ENCODE measurements at places on chromosomes 3 and 15.

- DNase-seq, result no peak
These were observed 1338.8 kb downstream of the NSUN3 start for GRCh38 chr3:95401693-95402092.

- no peak for DNase-seq
These were observed 35.4 kb downstream of the FXR1 start for GRCh38 chr3:180947761-180948390.

- no peak for DNase-seq
These were observed 58.8 kb downstream of the CEMIP start for GRCh38 chr15:80838012-80838411.

- no peak for DNase-seq
These were observed 33.8 kb downstream of the AMOTL2 start for GRCh38 chr3:134340362-134340981.

DNA sequence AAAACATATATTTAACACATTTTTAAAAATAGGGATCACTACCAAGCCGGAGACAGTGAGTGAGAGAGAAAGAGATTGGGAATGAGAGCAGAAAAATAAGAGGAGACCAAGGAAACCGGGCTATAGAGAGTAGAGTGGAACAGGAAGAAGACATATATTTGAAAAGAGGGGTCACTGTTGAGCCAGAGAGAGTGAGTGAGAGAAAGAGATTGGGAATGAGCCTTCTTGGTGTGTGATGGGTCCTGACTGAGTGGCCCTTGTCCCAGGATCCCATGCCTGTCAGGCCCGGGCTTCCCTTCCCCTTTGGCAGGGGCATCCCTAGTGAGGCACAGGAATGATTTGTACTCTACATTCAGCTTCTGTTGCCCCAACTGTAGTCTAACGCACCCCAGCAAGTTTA is 646.6 kb downstream of the NTRK3 start:
- no peak for DNase-seq

DNA sequence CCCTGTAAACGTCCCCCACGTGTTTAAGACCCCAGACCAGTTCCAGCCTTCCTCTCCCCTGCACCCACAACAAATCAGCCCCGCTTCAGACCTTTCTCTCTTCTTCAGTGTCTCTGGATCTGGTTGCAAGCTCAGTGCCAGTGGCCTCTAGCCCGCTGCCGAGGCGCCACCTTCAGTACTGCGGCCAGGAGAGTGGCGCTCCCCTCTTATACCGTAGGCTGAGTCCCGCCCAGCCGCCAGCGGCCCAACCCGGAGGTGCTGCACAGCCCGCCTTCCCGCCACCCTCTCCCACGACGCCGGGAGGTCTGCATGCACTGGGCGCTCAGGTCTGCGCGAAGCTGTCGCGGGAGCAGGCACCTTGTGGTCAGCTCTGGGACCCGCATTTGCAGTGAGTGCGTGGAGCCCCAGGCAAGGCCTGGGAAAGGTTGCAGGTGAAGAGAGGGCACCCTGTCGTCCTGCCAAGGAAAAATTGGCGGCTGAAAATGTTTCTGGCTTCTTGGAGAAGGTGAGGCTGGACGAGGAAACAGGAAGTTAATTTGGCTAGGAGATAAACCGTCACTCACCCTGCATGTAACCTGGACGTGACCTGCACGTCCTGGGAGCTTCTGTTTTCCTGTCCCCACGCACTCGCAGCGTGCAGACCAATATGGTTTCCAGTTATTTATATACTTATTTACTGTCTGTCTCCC is at the start of gene C2CD4B:
C2CD4B (minus strand) TSS at position 182 of the 689 bp plus-strand sequence. CDS start 301 bp downstream, outside the sequence.
- DNase-seq, result peak; percentile 9

GRCh38 chr3:56677286-56677685 is 5.8 kb downstream of the TASOR start:
- DNase-seq, result no peak

DNA sequence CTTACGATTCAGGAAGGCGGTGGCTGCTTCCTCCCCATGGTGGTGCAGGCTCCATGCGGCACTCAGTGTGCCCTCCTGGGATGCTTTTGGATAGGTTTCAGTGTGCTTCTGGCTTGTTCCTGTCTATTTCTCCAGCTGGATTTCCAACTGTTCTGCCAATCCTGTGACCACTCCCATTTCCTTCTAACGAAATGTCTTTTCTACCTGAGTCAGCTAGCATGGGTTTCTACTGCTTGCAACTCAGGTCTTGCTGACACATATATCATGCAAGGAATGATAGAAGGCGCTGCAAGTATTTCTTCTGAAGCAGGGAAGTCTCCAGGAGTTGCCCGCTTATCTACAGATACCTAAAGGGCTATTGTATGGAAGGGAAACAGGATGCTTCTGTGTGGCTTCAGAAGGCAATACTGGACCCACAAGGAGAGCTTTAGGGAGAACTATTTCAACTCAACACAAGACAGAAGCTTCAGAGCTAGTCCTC is 244.4 kb downstream of the OPA1 start:
- no peak for DNase-seq

- no peak for DNase-seq
These were observed 40.2 kb downstream of the MEF2A start for GRCh38 chr15:99605990-99606389.

GRCh38 chr3:121975702-121976302 is 46.2 kb downstream of the ILDR1 start:
- no peak for DNase-seq

DNA sequence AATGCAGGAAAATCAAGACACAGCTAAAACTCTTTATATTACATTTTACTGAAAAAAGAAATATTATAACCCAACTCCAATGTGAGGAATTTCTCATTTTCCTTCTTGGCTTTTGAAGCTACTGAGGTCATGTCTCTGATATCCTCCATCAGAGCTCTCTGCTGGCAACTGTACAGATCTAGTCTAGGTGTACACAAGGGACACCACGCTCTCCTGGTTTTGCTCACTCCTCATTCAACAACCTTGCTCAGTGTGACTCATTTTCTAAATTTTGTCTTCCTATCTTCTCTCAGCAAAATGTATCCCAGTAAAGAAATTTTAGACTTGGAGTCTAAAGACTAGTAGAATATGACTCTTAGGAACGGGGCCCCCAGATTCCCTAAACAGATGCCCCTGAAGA is 144.3 kb downstream of the KCNMB2 start:
- no peak for DNase-seq

DNA sequence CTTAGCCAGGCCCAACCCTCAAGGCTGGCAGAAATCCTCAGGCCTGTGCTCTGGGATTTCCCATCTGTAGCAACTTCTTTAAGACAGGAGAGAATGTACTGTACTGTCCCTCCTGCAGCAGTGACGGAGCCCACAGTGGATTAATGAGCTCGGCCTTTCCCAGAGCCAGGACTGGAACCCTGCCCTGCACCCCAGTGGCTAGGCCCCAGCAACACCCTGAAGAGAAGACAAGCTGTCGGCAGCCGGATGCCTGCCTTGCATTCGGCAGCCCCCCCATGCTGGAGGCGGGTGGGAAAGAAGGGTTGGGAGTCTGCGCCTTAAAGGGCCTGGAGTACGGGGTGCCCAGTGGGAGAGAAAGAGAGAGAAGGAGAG is 32.0 kb downstream of the KLHL25 start:
- no peak for DNase-seq

GRCh38 chr3:168312984-168313383 is 217.3 kb upstream of the GOLIM4 start:
- DNase-seq, result no peak

GRCh38 chr15:92681141-92681631 is 25.6 kb upstream of the FAM174B start:
- no peak for DNase-seq

GRCh38 chr3:48431224-48432029 is 1.5 kb upstream of the PLXNB1 start:
- no peak for DNase-seq

- no peak for DNase-seq
These were observed 26.8 kb downstream of the ARIH2 start for GRCh38 chr3:48945432-48945831.

DNA sequence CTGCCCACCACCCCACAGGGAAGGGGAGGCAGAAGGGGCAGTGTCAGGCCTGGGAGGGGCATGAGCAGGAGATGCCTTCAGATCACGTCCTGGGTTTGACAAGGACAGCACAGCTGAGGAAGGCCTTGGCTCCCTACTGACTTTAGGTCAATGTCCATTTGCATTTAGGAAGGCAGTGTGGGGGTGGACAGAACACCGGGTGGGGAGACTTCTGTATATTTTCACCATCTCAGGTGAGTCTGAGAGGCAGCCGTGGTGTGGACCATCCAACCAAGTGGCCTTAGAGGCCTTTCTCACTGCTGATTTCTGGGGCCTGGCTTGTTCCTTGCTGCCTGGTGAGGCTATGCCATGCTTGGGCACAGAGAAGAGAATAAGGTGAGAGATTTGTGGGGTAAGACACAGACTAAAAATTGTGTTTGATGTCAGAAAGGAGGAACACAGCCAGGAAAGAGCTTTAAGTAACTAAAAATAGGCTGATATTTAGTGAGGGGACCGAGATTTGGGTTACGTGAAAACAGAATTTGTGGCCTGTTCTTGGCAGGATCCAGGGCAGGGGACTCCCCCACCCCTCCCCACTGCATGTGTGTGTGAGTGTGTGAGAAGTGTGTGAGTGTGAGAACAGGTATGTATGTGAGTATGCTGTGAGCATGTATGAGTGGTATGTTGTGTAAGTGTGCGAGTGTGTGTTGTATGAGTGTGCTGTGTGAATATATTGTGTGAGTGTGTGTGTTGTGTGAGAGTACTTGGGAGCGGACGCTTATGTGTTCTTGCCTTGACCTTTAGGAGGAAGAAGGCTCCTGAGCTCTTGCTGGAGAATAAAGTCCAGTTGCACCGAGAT is 11.8 kb upstream of the PLA2G4E start:
- DNase-seq, result no peak

- DNase-seq, result no peak
These were observed 59.7 kb upstream of the MAGI1 start for GRCh38 chr3:66098436-66098835.

GRCh38 chr3:97950360-97950759 is 21.9 kb downstream of the RIOX2 start:
- DNase-seq, result no peak

GRCh38 chr3:30315447-30315846 is 291.0 kb upstream of the TGFBR2 start:
- no peak for DNase-seq

GRCh38 chr3:27591312-27592210 is 107.4 kb upstream of the SLC4A7 start:
- DNase-seq, result no peak

- no peak for DNase-seq
These were observed 630 bp downstream of the CACNA2D2 start for GRCh38 chr3:50502584-50503423.

Data from T-helper 2 cell (primary cell).